ENCODE measurements at places on chromosomes 13 and 19.
A peak's percentile ranks its signal among the peaks of the same experiment; 100 is the strongest.

DNA sequence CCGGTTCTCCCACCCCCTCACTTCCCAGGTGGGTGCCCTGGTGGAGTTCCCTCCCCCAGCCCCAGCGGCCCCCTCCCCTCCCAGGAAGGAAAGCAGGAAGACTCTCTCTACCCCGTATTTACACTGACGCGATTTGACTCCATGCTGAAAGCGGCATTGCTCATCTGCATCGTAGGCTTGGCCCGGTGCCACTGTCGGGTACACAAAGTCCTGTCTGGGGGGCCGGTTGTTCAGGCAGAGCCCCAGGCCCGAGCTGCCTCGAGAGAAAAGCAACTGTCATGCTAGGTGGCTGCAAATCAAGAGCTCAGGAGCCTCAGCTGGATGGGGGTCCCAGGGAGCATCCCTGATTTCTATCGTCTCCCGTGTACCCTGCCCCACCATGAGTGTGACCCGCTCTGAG, 14.9 kb downstream of the ADAMTS10 start:
- no peak for DNase-seq

DNA sequence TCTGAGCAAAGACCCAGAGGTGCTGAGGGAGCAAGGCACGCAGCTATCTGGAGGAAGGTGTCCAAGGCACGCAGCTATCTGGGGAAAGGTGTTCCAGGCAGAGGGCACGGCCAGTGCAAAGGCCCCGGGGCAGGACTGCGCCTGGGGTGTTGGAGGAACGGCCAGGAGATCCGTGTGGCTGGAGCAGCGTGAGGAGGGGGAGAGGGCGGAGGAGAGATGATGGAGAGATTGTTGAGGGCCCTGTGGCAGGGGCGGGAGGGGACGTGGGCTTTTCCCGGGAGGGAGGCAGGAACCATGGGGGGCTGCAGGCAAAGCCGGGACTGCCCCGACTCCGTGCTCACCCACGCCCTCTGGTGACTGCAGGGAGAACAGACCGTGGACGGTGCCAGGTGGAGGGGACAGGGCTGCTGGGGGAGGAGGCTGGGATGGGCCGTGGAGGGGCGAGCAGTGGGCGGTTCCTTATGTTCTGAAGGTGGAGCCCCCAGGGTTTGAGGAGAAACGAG, 13.3 kb upstream of the MISP start:
- peak; percentile 45 for DNase-seq

GRCh38 chr19:55058781-55059610, 4.0 kb downstream of the RDH13 start:
- no peak for DNase-seq

- no peak for DNase-seq
Measured at GRCh38 chr13:107192289-107192688, 624.4 kb upstream of the ARGLU1 start.

- DNase-seq: no peak
Measured at GRCh38 chr19:20038358-20039202, 725 bp downstream of the ZNF682 start.

GRCh38 chr13:90592943-90593342, 754.5 kb upstream of the MIR17HG start:
- DNase-seq: no peak

DNA sequence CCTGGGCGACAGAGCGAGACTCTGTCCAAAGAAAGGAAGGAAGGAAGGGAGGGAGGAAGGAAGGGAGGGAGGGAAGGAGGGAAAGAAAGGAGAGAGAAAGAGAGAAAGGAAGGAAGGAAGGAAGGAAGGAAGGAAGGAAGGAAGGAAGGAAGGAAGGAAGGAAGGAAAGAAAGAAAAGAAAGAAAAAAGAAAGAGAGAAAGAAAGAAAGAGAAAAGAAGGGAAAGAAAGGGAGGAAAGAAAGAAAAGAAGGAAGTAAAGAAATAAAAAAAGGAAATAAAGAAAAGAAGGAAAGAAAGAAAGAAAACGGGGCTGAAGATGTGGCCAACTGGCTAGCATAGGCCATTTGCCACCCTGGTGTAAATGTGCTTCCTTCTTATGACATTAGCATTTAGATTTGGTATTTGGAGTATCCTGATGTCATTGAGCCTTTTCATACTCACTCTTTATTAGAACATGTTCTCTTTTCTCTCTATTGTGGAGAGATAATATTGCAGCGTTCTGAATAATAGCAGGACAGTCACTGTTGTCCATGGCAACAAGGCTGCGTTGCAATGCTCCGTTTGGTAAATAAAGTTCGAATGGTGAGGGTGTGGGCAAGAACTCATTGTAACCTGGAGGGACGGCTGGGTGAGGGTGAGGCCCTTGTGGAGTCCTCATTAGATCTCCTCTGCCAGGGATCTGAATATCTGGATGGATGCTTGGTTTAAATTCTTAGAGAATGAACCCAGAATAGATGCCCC, 173.9 kb upstream of the UBL3 start:
- DNase-seq: no peak

- DNase-seq: no peak
Measured at GRCh38 chr19:14391156-14391821, 10.0 kb downstream of the ADGRE5 start.

GRCh38 chr13:63910511-63910910, 2494.9 kb upstream of the PCDH20 start:
- DNase-seq: no peak

DNA sequence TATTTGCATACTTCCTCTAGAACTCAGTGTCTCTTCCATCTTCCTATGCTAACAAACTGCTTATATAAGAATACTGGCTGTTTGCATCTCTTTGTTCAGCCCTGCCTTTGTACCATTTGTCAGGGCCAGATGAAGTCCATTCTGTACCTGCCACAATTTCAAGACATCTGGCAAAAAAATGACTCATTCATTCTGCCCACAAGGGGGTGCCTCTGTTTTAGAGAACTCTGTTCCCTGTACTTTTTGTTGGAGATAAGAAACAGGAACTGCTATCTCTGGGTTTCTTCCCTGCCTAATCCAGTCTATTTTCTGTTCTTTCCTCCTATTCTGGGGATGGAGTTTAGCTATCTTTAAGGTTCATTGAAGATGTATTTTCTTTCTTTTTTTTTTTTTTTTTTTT, 23.0 kb downstream of the ZNF568 start:
- DNase-seq: no peak

- no peak for DNase-seq
Measured at GRCh38 chr19:39506944-39507714, 7.8 kb upstream of the SELENOV start.

GRCh38 chr19:48900477-48901406, 630 bp downstream of the NUCB1 start:
- no peak for DNase-seq

DNA sequence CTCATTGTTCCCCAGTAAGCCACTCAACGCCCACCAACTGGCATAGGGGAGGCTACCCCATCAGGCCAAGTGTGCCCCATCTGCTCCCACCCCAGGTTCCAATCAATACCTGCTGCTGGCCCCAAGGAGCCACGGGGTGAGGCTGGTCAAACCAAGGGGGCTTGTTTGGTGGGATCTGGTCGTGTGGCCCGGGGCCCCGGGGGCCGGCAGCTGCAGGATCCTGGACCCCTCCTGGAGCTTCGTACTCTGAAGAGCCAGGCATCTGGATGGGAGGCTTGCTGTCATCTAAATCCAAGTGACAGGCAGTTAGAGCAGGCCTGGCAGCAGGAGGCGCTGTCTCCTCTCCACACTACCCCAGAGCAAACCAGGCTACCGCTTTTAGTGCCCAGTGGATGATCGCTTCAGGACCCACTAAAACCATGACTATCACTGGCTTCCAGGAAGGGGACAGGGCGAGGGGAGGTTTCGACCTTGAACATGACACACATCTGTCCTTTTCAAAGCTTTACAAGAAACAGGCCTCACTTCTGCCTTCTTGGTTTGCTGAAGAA, 14.2 kb downstream of the CHERP start:
- DNase-seq: peak; percentile 10

- no peak for DNase-seq
Measured at GRCh38 chr19:11673608-11674041, 65.1 kb downstream of the ZNF823 start.

DNA sequence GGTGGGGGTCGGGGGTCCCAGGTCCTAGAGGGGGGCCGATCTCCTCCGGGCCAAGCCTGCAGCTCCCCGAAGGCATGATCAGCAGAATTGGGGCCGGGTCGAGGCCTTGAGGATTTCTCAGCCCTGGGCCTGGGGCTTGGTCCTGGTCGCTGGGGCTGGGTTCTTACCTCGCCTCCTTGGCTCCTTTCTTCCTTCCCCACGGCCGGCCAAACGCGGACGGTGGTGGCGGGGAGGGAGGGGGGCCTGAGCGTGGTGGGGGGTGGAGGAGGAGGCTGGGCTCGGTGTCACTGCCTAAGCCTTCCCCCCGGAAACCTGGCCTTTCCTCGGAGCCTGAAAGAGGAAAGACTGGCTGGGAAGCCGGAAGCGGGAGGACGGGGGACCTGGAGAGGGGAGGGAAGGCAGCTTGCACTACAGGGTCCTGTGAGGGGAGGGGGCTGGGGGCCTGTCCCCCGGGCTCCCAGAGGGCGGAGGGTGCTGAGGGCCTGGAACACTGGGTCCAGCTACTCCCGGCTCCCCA, at the start of gene ZNF579:
ZNF579 (minus strand) TSS at position 221 of the 517 bp plus-strand sequence. CDS start 1,209 bp downstream, outside the sequence.
- DNase-seq: peak; percentile 29

DNA sequence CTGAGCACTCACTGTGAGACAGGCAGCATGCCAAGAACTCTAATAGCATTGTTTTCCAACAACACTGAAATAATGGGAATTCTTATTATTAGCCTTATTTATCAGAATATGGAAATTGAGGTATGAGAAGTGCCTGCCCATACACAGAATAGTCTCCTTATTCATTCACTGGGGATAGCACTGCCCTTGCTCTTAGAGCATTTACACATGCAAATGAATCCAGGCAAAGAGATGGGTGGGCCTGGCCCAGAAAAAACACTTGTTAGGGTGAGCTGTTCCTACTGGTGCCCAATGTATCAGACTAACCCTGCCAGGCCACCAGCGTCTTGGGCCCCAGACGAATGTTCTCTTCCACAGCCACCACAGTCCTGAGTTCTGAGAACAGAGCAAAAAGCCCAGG, 112.9 kb downstream of the TUBA3C start:
- no peak for DNase-seq

DNA sequence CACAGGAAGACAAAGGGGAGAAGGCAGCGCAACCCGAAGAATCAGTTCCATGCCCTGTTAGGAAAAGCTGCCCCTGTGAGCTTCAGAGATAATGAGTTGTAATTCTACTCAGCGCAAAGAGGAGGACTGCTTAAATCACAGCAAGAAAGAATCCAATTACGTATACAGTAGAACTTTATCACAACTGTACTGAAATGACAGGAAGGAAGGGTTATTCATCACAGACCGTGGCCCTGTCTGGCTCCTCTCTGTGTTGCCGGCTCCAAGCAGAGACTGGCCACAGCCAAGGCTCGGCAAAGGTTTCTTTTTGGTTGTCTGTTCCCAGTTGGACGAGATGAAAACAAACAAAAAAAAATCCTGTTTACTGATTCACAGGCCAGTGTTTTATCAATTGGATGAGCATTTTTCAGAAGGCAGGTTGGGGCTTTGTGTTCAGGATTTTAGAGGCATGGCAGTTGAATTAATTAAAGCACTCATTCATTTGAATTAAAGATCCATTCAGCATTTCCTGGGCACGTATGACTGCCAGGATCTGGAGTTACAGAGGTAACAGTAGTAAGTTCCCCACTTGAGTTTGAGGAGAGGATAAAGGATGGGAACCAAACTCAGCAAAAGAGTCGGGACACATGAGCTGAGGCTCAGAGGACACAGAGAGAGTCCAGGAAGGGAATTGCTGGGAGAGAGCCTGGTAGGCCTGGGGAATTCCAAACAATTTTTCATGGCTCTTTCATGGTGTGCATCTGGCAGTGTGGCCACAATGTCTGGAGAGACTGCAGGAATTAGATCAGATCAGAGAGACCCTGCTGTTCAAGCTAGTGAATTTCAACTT, 341.0 kb downstream of the DNAJC15 start:
- DNase-seq: no peak

DNA sequence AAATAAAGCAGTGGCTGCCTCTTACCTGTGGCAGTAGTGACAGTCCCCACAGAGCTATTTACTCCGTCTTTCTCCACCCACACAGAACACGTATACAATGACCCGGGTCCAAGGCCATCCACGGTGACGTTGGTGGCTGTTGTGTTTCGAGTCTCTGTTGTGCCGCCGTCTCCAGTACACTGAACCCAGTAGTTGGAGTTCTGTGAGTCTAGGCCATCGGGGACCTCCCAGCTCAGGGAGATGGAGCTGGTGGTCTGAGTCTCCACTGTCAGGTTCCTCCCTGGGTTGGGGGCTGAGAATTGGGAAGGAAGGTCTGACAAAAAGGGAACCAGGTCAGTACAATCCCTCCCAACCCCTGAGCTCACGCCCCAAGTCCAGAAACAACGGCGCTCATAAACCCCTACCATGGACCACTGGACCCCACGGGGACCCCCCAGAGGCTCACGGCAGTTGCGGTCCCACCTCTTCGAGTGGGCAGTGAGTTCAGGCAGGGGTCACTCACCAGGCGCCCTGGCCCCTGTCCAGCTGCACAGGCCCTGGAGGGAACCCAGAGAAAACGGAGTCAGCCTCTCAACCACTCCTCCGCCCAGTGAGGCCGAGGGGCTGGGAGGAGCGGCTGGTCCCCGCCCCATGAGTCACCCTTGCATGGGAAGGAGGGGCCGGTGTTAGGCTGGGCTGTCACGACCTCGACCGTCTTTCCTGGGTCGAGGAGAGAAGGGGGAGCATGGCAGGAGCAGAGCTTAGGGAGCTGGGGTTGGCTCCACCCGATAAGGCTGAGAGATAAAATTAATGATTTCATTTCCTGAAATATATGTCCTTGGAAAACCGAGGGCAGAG, 2.4 kb downstream of the PTPRH start:
- DNase-seq: peak; percentile 62

DNA sequence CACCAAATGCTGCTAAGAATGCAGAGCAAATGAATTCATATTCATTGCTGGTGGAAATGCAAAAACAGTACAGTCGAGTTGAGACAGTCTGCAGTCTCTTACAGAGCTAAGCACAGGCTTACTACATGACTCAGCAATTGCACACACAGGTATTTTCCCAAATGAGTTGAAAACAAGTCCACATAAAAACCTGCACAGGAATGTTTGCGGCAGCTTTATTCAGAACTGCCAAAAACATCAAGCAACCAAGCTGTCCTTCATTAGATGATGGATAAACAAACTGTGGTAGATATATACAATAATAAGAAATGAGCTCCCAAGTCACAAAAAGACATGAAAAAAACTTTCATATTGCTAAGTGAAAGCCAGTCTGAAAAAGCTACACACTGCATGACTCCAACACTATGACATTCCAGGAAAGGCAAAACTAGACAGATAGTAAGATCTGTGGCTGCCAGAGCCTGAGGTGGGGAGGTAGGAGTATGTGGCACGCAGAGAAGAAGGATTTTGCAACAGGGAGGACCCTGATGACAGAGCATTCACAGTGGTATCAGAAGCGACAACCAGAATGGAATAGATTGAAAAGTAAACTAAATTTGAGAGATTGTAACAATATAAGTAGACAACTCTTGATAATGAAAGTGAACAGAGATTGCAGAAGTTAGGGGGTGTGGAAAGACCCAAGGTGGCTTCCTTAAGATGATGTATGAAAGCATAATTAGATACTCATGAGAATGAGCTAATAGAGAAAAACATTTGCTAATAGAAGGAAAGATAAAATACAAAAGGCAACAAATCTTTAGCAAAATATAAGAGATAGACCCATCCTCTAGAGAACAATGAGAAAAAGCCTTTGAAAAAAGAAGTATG, 52.7 kb downstream of the TSC22D1 start:
- DNase-seq: peak; percentile 21
